ENCODE measurements at places on chromosomes 7 and 10.

DNA sequence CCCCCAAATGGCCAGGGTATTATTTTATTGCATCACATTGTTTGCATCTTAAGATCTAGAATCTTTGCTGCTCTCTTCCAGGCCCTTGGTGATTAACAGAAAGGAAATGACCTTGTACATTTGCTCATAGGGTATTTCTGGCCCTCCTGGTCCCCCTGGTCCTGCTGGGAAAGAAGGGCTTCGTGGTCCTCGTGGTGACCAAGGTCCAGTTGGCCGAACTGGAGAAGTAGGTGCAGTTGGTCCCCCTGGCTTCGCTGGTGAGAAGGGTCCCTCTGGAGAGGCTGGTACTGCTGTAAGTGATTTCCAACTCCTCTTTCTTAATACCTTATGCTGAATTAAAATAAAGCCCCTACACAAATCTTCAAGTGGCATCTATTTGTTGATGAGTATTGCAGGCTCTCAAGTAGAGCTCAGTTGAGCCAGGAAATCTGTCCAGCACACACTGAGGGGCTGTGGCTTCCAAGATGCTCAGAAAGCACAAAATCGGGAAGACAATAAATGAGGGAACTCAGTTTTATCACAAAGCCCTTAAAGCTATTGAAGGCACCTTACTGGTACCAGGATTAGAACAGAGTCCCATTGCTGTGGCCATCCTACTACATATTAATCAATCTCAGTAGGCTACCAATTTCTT, 28.2 kb downstream of the COL1A2 start:
- no peak for DNase-seq

DNA sequence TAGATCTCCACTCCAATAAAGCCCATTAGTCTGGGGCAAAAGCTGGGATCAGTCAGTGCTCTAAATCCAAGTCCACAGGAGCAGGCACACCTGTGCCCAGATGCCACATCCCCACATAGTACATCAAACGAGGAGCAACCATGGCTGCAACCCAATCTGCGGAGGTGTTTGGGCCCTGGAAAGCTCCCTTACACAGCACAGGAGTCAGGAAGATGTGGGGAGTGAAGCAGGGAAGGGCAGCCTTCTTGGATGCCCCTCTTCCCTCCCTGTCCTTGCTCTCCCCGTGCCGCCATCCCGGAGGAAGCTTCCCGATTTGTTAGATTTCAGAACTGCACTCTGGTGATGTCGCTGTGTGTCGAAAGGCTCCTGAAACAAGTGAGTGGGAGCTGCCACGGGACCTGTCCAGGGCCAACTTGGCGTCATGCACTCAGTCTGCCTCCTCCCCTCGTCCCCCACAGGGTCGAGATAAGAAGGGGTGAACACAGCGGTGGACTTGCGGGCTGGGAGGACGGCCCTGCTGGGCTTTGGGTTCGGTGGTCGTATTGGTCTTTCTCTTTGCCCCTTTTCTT, 230.6 kb upstream of the GRB10 start:
- DNase-seq: no peak

DNA sequence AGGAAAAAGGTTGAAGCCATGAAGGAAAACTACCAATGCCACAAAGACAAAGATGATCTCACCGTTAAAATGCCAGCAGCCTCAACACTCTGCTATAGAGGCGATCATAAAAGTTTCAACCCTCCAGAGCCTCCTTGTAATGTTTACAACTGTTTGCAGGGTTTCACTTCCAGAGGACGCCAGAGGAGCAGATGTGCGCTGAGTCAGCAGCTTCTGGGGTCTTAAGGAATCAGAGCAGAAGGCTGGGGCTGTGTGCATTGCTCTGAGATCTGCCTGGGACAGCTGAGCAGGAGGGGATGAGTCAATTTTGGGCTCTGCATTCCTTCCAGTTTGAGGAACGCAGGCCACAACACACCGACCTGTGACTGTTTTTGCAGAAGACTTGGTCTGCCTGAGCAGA, 98.3 kb downstream of the TMEM130 start:
- DNase-seq: peak; percentile 65

- no peak for DNase-seq
Measured at GRCh38 chr7:20249920-20250319, 32.7 kb upstream of the MACC1 start.

All from AG04450 (cell line).